Heart right ventricle (tissue), 16 donors: ENCODE measurements at places on chromosomes 1 and 21. TPM values are rescaled to one million over a fixed set of nuclear protein-coding genes. Genes with fewer than 3 reads are reported as not detected.

The TMEM82 gene
- not detected for total RNA-seq

DNA sequence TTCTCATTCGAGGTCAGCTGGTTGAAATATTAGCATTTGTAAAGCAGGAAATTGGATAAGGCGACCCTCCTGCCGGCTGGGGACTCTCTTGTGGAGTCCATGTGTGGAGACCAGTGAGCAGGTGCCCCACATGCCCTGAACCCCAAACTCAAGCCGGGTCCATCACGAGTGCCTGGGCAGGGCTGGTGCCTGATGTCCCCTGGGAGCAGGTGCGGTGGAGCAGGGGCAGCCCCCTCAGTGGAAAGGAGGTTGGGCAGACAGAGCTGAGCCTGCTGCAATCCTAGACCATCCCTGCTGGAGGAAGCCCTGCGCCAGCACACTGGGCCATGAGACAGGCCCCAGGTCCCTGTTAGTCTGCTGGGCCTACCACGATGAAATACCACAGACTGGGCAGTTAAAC lies 395.6 kb downstream of the NPHP4 start:
- DNase-seq: no peak
- H3K27me3 ChIP-seq: no peaks in the 10 kb centered on the region
- H3K4me3 ChIP-seq: no peak overlapping the region
- no peaks in the 10 kb centered on the region for H3K36me3 ChIP-seq

GRCh38 chr1:48571303-48571987 lies 99.4 kb upstream of the SPATA6 start:
- no peaks in the 10 kb centered on the region for H3K36me3 ChIP-seq
- peaks cover 12% of the 10 kb centered on the region for H3K27me3 ChIP-seq
- H3K27ac ChIP-seq: no peak overlapping the region
- no peaks in the 10 kb centered on the region for H3K4me1 ChIP-seq
- DNase-seq: no peak

- no peaks in the 10 kb centered on the region for H3K4me1 ChIP-seq
- no peaks in the 10 kb centered on the region for H3K36me3 ChIP-seq
- H3K27ac ChIP-seq: no peak overlapping the region
- no peak for DNase-seq
Observed at GRCh38 chr1:190747704-190748103, 270.0 kb upstream of the BRINP3 start.

- H3K36me3 ChIP-seq: no peaks in the 10 kb centered on the region
- no peaks in the 10 kb centered on the region for H3K27me3 ChIP-seq
- H3K4me3 ChIP-seq: no peak overlapping the region
- peak; percentile 42 for DNase-seq
Observed at GRCh38 chr1:7552402-7552801, 218.7 kb upstream of the VAMP3 start.
